ENCODE measurements at places on chromosomes 16 and 17.

- DNase-seq, result no peak
Observed at GRCh38 chr17:74992223-74992622, 4.8 kb downstream of the CDR2L start.

DNA sequence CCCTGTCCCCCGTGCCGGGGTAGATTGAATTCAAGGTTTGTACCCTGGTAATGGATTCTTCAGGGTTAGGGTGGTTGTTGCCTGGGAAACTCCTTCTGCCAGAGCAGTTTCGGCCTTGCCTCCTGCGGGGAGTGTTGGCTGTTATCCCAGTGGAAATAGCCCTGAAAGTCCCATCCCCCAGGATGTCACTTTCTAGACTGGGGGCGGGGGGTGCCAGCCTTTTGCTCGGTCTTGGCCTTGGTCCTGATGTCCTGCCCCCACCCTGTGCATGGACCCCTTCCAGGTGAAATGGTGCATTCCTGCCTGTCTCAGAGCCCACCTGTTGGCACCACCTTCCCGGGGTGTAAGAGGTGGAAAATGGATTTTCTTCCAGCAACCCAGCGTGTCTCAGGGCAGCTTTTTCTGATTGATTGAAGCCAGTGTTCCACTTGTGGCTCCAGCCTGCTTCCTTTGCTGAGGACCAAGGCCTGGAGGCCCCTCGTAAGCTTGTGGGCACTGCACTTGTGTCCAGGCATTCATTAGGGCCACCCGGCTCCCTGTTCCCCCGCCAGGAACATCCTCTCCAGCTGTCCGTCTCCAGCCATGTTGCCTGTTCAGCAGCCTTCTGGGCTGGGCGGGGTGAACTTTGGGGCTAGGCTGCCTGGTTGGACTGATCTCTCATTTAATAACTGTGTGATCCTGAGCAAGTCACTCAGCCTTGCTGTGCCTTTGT is 25.6 kb downstream of the MGAT5B start:
- no peak for DNase-seq

- no peak for DNase-seq
Observed at GRCh38 chr16:74034862-74035261, 261.8 kb upstream of the PSMD7 start.

GRCh38 chr17:81520021-81520901 is 7.7 kb upstream of the ACTG1 start:
- DNase-seq, result no peak

GRCh38 chr17:1635675-1636465 is 7.2 kb upstream of the SLC43A2 start:
- no peak for DNase-seq

- DNase-seq, result no peak
Observed at GRCh38 chr17:16931318-16932060, 40.4 kb downstream of the TNFRSF13B start.

DNA sequence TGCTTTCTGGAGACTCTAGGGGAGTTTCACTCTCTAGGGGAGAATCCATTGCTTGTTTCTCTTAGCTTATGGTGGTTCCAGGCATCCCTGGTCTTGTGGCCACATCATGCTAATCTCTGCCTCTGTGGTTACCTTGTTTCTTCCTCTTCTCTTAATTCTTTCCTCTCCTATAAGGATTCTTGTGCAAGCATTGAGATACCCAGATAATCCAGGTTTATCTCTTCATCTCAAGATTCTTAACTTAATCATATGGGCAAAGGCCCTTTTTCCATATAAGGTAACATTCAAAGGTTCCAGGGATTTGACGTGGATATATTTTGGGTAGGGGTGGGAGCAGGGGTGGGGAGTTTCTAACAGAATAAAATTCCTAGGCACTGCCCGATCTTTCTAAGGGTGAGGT is 32.6 kb downstream of the FAM20A start:
- no peak for DNase-seq

DNA sequence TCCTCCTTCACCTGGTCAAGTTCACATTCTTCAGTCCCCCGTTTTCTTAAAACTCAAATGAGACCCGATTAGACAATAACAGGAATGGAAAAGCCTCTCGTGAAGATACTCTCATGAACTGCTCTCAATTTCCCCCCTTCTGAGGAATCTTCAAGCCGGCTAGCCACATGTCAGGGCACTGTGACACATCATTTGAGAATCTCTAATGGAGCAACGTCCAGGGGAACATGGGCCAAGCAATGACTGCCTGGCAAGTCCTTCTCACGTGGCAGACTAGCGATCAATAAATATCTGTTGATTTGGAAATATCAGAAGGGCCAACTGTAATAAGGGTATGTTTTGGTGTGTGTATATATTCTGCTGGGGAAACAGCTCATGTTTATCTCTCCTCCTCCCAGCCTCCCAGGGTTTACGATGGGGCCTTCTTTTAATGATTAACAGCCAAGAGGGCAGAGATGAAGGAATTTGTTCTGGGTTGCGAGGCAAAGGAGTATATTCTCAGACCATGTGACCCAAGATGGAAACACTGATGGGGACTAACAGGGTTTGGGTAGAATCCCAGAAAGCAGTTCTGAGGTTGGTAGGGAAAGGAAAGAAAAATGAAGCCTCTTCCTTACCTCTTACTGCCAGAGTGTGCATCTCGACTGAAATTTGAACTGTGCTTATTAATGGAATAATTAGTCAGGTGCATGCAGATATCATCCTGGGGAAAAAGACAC is 21.4 kb downstream of the TTLL6 start:
- no peak for DNase-seq

DNA sequence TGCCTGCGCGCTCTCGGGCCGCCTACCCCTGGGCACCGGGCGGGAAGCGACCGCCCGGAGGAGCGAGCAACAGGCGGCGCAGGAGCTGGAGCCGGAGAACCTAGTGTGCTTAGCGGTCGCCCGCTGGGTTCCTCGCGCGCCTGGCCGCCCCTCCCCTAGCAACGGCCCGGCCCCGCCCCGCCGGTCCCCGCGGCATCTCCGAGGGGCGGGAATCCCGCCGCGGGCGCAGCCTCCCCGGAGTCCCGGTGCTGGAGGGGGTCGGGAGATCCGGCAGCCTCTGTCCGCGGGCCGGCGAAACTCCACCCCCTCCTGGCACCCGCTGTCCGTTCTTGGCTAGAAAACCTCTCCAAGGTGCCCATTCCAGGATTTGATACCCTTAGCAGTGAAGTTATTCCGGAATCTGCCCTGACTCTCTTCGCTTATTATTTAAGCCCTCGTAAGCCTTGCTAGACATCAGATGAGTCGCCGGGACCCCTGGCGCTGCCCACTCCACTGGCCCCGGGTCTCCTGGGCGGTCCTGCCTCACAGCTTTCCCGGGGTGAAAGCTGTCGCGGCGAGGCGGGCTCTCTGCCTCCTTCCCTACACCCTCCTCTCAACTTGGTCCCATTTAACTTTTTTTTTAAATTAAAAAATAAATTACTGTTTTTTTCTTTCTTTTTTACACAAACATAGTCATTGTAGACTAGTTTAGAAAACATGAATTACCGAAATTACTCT is at the start of gene RPRML:
RPRML (minus strand) TSS at position 107 of the 717 bp plus-strand sequence. CDS start 246 bp downstream, outside the sequence.
- peak; percentile 3 for DNase-seq

GRCh38 chr17:1208966-1209365 is 29.2 kb upstream of the ABR start:
- DNase-seq, result no peak

- peak; percentile 33 for DNase-seq
Observed at GRCh38 chr16:30775392-30776188, 11.4 kb downstream of the ZNF629 start.

DNA sequence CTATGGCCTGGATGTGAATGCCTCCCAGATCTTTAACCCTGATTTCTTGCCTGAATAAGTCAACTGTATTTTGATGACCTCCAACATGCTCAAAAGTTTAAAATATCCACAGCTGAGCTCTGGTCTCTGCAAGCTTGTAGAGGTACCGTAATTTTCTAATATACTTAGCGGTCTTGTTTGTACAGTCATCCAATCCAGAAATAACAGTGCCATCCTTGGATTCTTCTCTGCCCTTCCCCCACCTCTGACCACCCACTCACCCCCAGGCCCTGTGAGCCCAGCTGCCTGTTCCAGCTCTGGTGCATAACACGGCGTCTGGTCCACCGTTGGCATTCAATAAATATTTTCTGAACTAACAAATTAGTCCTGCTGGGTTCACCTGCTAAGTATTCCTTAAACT is 113.1 kb downstream of the SDK2 start:
- DNase-seq, result no peak

All from stimulated activated naive CD4-positive, alpha-beta T cell (primary cell).